ENCODE measurements at places on chromosomes 2 and 18. TPM values are rescaled to one million over a fixed set of nuclear protein-coding genes. Genes with fewer than 3 reads are reported as not detected.
A peak's percentile ranks its signal among the peaks of the same experiment; 100 is the strongest.

DNA sequence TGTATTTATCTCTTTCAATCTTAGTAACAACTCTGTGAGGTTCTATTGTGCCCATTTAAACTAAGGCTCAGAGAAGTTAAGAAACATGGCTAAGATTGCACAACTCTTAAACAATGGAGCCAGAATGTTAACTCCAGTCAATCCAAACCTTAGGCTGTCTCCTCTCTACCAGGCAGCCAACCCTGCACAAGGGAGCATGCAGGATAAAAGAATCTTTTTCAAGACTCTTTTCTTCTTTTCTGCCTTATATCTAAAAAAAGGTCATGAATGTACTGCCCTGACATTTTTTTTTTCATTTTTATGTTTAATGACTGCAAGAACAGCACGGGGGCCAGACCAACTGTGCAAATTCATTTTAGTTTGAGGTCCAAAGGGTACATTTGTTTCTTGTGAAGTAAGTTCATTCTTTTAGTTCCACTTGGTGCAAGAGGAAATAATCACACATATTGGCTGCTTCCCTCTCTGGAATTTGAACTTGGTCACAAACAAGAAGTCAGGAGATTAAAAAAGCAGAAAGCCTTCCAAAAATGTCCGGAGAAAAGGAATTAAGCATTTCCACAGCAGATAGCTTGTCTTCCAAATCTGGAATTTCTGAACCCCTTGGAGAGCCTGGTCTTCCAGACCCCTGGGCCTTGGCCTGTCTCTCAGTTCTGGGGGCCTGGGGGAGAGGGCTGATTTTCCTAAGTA, 96.0 kb upstream of the RIOK3 start:
- no peak for DNase-seq

DNA sequence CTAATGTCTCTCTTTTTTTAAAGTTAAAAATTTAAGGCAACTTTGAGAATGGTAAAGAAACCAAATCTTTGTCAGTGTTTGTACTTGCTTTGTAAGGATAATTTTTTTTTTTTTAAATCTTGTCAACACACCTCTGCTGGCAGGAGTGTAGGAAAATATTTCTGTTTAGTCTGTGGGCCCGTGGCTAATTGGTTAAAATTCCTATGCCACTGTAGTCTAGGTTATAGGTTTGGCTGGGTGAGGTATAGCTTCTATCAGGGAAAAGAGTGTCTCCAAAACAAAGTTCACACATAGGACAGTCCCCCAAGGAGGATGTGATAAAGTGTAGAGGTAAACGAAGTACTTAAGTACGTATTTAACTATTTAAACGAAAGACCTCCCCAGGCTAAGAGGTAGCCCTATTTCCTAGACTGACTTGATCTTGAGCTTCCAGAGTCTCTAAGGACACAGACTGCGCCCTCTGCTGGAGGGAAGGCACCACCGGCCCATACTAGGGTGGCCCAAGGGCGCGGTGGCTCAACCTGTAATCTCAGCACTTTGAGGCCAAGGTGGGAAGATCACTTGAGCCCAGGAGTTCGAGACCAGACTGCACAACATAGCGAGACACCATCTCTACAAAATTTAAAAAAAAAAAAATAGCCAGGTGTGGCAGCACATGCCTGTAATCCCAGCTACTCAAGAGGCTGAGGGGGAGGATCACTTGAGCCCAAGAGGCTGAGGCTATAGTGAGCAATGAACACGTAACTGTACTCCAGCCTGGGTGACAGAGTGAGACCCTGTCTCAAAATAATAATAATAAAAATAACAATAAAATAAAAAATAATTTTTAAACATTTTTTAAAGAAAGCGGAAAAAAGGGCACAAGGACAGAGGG, 8.9 kb downstream of the TEX44 start:
- DNase-seq = peak; percentile 91

- no peak for DNase-seq
These were observed 505.4 kb downstream of the SUCLG1 start for GRCh38 chr2:83953697-83954096.

DNA sequence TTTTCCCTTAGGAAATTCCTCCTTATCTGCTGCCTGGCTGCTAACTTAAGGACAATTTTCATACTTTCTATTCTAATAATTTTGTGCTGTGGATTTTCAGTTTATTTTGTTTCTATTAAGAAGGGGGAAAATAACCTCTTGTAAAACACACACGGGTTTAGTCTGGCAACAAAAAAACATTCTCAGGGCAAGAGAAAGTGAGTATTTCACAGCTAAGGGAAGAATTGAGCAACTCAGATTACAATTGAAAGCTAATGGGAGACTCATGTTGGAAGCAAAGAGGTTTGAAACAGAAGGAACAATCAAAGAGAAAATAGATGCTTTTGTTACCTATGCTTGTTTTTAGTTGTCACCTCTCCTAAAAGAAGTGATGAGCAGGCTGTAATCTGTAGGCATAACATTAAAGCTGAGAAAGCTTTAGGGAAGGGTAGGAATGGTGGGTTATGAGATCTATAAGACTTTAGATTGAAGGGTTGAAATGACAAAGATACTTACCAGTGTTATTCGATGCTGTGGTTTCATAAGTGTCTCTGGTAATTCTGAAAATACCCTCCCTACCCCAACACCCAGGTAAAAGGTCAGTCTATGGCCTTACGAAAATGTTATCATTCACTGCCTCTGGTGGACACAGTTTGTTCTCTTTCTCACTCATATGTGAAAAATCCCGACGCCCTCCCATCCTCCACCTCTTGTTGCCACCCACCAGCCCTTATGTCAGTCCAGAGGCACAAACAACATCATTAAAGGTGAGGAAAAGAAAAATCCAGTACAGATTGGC, 510.9 kb downstream of the TXNL1 start:
- no peak for DNase-seq

DNA sequence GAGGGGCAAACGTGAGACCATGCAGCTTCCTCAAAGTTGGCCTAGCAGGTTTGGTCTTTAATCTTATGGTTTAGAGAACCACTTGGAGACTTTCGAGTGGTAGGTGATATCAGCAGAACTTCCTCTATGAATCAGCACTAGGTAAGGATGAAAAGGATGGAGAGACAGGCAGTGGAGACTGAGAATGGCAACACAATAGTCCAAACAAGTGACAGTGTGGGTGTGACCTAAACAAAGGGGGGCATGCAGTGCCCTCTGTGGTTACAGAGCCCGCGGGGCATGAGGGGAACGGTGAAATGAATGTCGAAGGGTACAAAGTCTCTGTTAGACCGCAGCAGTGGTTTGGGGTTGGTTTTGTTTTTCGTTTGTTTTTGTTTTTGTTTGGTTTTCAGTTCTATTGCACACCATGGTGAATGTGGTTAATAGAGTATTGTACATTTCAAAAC, 143.9 kb downstream of the L3MBTL4 start:
- DNase-seq = no peak

DNA sequence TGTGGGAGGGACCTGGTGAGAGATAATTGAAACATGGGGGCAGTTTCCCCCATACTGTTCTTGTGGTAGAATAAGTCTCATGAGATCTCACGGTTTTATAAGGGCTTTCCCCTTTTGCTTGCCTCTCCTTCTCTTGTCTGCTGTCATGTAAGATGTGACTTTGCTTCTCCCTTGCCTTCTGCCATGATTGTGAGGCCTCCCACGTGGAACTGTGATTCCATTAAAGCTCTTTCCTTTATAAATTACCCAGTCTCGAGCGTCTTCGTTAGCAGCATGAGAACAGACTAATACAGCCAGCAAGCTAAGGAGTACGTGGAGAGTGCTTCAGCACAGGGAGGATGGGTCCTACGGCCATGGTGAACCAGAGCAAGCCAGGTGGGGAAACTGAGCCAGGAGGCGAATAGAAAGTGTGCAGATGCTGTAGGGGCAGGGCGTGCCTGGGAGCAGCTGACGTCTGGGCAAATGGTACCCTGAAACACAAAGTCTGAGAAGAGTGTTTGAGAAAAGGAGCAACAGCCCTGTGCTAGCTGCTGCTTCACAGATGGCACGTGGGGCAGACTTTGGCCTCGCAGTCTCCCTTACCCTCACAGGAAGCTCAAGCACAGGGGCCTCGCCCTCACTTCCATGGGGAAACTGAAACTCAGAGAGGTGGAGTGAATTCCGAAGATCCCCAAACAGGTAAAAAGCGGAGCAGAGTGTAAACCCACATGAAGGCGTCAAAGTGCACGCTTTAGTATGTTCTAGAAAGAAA, 64.2 kb downstream of the MYT1L start:
- DNase-seq = no peak

DNA sequence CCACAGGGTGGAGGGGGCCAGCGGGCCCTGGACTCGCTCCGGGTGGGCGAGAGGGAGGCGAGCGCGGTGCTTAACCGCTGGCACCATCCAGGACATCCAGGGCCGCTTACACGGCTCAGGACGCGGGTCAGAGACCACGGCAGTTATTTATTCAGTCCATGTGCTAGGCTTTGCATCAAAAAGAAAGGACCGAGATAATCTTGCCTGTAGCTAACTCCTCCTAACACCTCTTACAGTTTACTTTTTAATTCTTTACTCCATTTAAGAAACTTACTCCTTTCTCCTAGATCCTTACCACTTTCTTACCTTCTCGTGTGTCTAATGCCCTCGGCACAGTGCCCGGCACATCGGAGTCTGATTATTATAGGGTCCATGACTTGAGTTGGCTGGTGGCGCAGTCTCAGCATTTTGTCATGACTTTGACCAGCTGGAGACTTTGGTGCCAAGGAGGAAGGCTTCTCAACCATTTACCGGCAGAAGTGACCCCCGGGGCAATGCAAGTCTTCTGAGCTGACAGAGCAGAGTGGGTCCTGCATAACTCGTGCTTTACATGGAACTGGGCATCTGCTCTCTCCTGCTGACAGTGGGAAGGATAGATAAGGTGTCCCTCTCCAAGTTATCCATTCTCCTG, 503 bp downstream of the ANXA4 start:
- peak; percentile 8 for DNase-seq

- DNase-seq = no peak
These were observed 4.6 kb downstream of the B3GNT7 start for GRCh38 chr2:231399853-231400680.

DNA sequence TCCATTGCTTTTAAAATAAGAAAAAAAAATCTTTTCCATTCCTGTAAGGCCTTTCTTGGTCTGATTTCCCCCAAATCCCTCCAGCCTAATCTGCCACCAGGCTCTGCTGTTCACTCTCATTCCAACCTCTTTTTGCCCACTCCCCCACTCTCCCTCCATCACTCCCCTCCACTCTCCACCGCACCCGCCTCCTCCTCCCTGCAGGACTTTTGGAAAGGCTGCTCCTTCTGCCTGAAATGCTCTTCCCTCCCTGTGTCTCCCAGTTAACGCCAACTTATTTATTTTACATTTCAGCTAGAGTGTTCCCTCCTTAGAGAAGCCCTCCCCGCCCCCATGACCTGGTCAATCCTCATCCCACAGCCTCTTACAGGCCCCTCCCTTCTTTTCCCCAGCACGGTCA, 4.7 kb upstream of the WNT6 start:
- no peak for DNase-seq

- no peak for DNase-seq
These were observed 266.9 kb downstream of the GLI2 start for GRCh38 chr2:121002597-121002996.

GRCh38 chr2:145203891-145204290, 684.0 kb upstream of the ZEB2 start:
- DNase-seq = no peak

DNA sequence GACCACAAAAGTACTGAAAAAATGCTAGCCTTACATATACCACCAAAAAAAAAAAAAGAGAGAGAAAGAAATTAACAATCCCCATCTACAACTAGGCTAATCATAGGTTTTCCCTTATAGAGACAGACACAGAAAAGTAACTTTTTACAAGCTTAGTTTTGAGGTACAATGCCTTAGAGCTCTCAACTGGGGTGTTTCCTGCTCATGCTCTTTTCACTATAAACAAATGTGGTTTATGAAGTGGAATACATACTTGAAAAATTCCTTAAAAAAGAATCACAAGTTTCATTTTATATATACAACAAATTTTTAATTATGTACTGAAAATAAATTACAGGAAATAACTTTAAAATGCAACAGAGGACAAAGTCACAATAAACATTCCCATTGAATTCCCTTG, 82.5 kb downstream of the ATL2 start:
- no peak for DNase-seq

- no peak for DNase-seq
These were observed 555.5 kb upstream of the LRRTM4 start for GRCh38 chr2:78077633-78078032.

GRCh38 chr18:13614641-13615288, 111.6 kb downstream of the FAM210A start:
- peak; percentile 46 for DNase-seq

- DNase-seq = no peak
These were observed 196.3 kb downstream of the CTIF start for GRCh38 chr18:48735080-48735676.

- no peak for DNase-seq
These were observed 11.6 kb downstream of the STK11IP start for GRCh38 chr2:219609149-219609750.

DNA sequence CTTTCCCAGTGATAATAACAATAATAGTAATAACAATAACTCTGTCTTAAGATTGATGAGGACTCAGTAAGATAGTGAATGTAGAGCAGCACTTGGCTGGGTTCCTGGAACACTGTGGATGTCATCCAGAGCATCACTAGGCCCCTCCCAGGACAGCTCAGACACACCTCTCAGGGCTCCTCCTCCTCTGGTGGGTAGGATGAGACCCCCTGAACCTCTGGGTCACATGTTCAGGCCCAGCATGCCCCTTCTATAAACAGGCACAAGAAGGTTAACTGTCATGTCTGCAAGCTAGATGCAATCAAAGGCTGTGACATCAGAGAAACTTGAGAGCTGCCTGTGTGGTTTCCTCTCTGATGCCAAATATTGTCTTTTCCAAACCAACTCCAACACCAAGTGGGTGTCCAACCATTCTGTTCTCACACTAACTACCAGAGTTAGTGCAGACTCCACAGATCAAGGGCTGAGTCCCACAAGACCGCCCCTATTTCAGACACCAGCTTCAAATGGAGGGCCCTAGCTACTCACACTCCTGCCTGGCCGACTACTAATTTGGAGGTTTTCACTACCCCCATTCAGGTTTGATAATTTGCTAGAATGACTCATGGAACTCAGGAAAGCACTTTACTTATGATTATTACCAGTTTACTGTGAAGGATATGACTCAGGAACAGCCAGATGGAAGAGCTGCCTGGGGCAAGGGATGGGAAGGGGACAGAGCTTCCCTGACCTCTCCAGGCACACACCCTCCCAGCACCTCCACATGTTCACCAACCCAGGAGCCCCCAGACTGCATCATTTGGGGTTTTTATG, 46.4 kb upstream of the BZW1 start:
- DNase-seq = peak; percentile 70

GRCh38 chr18:48762836-48763718, 187.7 kb downstream of the SMAD7 start:
- no peak for DNase-seq

- peak; percentile 79 for DNase-seq
These were observed 181.6 kb downstream of the BCL2 start for GRCh38 chr18:63137999-63138435.

- DNase-seq = no peak
These were observed 6.8 kb downstream of the PPP1CB start for GRCh38 chr2:28758459-28758858.

- peak; percentile 21 for DNase-seq
These were observed 95.0 kb downstream of the TMEM163 start for GRCh38 chr2:134623796-134624195.

GRCh38 chr18:62555135-62555534, 32.3 kb downstream of the ZCCHC2 start:
- DNase-seq = no peak

C2orf66 gene
- not detected for total RNA-seq

EPHA4 gene
- total RNA-seq = 1.3 TPM

TRABD2A gene
- 40.4 TPM for total RNA-seq

OBSL1 gene
- total RNA-seq = 1.5 TPM

AGPS gene
- total RNA-seq = 50.7 TPM
